ENCODE measurements at places on chromosomes 6 and 20. TPM values are rescaled to one million over a fixed set of nuclear protein-coding genes. Genes with fewer than 3 reads are reported as not detected.

PRND gene
- total RNA-seq = not detected

SNAP91 gene
- total RNA-seq = not detected

- no peak overlapping the region for H3K27ac ChIP-seq
- H3K4me1 ChIP-seq = no peaks in the 10 kb centered on the region
These were observed 756.0 kb upstream of the NRSN1 start for GRCh38 chr6:23370051-23370450.

DNA sequence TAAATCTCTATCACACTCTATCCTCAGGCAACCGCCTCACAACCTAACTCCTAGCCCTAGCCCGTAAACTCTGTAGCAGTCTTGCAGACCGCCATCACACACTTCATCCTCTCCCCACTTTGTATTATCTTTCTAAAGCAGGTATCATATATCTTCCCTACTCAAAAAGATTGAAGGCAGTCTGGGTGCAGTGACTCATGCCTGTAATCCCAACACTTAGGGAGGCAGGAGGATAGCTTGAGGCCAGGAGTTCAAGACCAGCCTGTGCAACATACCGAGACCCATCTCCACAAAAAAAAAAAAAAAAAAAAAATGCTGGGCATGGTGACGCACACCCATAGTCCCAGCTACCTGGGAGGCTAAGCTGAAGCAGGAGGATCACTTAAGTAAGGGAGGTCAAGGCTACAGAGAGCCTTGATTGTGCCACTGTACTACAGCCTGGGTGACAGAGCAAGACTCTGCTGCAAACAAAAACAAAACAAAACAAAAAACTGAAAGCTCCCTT lies 22.9 kb downstream of the RANBP9 start:
- no peak for DNase-seq
- no peaks in the 10 kb centered on the region for H3K27me3 ChIP-seq
- peaks cover 65% of the 10 kb centered on the region for H3K4me1 ChIP-seq
- no peak overlapping the region for H3K4me3 ChIP-seq
- H3K27ac ChIP-seq = peak overlapping the region; percentile 64
